ENCODE measurements at places on chromosomes 12 and 14.
A peak's percentile ranks its signal among the peaks of the same experiment; 100 is the strongest.

DNA sequence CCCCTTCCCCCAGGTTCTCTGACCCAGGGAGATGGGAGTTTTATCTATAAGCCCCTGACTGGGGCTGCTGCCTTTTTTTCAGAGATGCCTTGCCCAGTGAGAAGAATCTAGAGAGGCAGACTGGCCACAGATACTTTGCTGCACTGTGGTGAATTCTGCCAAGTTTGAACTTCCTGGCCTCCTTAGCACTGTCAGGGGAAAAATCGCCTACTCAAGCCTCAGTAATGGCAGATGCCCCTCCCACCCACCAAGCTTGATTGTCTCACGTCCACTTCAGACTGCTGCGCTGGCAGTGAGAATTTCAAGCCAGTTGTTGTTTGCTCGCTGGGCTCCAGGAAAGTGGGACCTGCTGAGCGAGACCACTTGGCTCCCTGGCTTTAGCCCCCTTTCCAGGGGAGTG, 31.7 kb downstream of the KLRK1 start:
- DNase-seq = no peak

DNA sequence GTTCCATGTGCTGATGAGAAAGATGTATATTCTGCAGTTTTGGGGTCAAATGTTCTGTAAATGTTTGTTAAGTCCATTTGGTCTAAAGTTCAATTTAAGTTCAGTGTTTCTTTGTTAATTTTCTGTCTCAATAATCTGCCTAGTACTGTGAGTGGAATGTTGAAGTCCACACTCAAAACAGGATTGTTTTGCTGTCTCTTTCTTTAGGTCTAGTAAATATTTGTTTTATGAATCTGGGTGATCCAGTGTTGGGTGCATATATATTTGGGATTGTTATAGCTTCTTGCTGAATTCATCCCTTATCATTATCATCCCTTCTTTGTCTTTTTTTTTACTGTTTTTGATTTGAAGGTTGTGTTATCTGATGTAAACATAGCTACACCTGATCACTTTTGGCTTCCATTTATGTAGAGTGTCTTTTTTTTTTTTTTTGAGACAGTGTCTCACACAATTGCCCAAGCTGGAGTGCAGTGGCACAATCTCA, 26.0 kb upstream of the PRPF39 start:
- DNase-seq = no peak

GRCh38 chr12:3020850-3021435, 56.2 kb upstream of the TSPAN9 start:
- no peak for DNase-seq

DNA sequence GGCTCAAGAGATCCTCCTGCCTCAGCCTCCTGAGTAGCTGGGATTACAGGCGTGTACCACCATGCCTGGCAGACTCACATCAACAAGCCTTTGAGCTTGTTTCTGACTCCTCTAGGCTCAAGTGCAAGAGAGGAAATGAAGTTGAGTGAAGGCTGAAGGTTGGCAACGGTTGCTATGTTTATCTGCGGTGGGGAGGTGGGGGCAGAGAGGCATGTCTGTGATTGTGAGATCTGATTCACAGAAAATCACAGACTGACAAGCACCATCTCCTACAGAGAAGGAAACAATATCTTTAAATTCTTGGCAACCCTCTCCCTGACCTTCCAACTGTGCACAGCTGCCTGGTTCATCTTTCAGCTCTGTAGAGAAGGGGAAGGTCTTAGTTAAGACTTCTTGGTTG, 22.1 kb upstream of the NINJ2 start:
- DNase-seq = peak; percentile 78

- DNase-seq = no peak
These were observed 503.5 kb downstream of the LRFN5 start for GRCh38 chr14:42110167-42110566.

- DNase-seq = no peak
These were observed 863.3 kb downstream of the BCL11B start for GRCh38 chr14:98408713-98409112.

GRCh38 chr14:78508023-78508422, 337.9 kb downstream of the NRXN3 start:
- DNase-seq = no peak

DNA sequence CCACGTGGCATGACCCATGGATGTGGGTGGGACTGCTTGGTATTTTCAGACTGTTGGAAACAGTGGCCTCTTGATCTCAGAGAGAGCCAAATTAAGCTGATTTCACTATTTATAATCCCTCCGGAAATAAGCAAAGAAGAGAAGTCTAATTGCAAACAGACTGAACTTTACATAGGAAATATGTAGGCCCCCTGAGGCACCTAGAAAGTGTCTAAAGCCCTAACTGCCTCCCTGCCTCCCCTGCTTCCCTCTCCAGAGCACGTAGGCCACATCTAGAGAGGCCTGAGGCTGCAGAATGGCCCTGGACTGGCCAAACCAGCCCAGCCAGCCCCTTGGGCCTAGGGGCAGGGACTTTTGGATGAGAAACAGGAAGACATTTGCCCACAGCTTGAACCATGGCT, 123.8 kb downstream of the ZFP36L1 start:
- no peak for DNase-seq

GRCh38 chr12:28027947-28028724, 55.6 kb upstream of the PTHLH start:
- no peak for DNase-seq

DNA sequence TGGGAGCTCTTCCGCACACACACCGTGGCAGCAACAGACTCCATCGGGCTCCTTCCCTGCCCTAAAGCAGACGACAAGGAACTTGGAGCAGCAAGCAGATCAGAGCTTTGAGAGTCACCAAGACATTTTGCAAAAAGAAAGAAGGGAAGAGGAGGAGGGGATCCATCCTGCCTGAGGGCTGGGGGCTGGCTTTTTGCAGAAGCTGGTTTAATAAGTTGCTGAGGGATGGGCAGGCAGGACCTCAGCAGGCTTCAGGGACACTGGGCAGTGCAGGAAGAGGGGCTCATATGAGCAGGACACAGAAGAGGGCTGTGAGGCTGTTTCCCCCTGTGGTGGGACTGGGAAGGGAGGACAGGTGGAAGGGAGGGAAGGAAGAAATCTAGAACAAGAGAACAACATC, 133.4 kb upstream of the GSC start:
- no peak for DNase-seq

DNA sequence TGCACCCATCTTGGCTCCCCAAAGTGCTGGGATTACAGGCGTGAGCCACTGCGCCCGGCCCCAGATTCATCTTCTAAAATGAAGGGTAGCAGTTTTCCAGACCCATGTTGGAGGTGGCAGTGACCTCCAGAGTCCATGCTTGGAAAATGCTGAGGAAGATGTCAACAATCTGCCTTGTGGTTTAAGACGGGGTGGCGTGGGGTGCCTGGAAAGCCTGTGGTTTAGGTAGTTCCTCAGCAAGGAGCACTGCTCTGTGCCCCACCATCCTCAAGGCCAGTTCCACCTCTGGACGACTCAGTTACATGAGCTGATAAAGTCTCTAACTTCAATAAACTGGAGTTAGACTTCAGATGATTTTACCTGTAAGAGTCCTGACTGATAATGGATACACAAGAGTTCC, 48.6 kb downstream of the DRAM1 start:
- DNase-seq = no peak

DNA sequence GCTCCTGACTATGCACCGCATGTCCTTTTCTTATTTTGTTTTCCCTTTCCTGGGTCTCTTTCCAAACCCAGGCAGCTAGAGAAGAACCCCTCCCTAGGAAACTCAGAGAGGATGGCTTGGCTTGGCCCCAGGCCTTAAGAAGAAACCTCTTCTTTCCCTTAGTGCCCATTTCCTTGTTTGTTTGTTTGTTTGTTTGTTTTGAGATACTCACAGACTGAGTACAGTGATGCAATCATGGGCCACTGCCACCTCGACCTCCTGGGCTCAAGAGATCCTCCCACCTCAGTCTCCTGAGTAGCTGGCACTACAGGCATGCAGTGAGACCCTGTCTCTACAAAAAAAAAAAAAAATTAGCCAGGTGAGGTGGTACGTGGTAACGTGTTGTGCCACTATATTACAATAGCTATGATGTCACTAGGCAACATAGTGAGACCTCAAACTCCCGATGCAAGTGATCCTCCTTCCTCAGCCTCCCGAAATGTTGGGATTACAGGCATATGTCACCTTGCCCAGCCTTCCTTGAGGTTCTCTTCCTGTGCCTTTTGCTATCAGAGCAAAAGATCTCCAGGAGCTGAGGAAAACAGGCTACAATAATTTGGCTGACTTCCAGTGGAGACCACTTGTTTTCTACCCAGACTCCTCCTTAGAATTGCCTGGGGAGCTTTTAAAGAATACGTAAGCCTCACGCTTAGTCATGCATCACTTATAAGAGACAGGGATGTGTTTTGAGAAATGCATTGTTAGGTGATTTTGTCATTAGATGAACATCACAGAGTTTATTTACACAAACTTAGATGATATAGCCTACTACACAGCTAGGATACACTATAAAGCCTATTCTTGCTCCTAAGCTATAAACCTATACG, 34.5 kb upstream of the LGALS3 start:
- DNase-seq = no peak

GRCh38 chr12:65825507-65826352, 1.4 kb downstream of the HMGA2 start:
- no peak for DNase-seq

DNA sequence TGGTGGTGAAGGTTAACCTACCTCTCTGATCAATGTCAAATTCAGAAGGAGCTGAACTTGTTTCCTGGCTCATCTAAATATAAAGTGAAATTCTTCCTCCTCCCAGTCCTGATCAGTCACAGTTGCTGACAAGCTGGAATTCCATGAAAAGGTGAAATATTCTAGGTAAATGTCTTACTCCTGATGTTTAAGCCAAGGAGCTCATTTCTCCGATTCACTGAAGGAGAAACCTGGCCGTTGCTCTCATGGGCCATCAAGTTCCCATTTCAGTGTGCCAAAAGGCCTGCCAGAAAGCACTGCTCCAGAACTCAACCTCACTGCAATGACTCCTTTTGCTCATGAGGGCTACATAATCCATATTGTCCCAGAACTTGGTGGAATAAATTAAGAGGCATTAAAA, 707.5 kb downstream of the GALC start:
- DNase-seq = no peak

DNA sequence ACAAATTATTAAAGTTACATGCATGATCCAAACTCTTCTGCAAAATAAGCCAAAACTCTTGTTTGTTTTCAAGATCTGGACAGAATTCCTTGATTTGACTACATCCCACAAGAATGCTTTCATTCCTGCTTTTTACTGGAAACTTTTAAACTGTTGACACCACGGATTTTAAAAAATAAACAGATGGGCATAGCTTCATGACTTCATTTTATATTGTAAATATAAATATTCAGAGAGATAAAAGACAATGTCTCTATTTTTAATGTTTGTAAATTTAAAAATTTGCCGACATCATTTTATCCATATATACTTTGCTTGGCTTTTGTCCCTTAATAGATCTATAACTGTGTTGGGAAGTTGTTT, 134.3 kb upstream of the DCN start:
- no peak for DNase-seq

DNA sequence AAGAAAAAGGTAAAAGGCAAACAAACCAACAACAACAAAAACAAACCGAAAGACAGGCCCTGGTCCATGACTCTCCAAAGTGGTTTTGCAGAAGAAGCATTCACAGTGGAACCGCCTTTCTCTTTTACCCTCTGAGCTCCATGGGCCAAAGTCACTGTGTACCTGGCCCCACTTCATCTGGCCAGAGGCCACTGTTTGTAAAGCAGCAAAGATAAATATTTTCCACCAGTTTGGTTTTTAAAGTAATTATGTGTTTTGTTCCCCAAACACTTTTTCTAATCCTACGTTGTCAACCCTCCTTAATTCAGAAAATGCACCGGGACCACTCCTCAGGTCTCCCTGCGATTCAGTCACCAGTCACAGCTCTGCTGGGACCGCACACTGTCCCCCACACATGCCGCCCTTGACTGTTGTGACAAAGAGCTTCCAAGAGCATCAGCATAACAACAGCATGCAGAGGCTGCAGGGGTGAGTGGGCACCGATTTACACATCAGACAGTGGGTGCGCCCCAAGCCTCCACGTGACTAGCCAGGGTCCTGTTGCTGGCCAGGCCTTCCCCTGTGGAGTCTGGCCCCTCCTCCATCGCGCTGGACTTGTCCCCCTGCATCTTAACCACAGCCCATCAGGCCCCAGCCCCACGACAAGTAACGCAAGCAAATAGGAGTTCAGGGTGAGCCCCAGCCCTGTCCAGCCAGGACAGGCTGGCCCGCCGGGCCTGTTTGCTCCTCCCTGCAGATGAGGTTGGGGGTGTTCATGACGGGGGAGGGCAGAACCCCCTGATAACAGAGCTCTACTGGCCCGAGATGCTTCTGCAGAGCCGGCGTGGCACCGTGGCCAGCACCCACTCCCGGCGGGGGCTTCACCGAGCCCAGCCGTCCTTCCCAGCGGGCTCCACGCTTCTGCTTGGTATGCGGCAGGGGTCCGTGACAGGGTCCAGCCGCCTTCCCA, 65.2 kb upstream of the DIO3 start:
- no peak for DNase-seq

GRCh38 chr12:96047229-96048211, 12.1 kb upstream of the LTA4H start:
- DNase-seq = peak; percentile 30

DNA sequence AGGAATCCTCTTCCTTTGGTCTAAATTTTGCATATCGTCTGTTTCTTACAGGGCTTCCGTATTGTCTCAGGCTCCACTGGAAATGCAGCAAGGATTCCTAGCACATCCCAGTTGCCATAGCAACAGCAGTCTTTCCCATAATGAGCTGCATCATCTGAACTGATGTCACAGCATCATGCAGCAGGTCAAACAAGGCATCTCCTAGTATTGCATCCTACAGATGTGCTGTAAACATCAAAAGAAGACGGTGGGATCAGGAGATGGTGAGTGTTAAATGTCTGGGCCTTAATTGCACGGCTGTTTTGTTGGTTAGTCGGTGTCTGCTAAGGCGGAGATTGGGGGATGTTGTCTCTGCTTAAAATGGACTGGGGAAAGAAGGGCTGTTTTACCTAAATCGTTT, at the start of gene AKAP6:
Gene AKAP6, plus strand, starts transcription at position 153 of the 400 bp plus-strand sequence. CDS start 104,196 bp downstream, outside the sequence.
- no peak for DNase-seq

DNA sequence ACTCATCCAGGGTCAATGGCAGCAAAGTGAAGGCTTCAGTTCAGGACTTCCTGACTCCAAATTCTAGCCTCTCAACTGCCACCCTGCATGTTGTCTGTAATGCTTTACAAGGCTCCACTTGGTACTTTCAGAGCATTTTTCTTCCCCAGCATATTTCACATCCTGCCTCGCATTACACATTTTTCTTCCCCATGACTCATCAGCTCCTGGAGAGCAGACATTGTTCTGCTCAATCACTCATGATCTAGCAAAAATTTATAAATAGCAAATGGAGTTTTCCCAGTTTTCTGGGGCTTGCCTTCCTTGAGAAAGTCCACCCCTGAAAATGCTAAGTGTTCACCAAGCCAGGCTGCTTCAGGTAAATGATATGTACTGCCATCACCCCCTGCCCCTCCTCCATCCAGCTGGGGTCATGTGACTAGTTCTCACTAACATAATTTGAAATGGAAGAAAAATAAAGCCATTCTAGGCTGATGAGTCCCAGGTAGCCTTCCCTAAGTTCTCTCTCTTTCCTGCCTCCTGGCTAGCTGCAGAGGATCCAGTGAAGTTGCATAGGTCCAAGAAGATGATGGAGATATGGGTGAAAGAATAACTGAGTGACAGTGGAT, 69.4 kb downstream of the ARMH4 start:
- DNase-seq = no peak

GRCh38 chr12:570921-571794, 92.1 kb downstream of the NINJ2 start:
- no peak for DNase-seq
